NCI-H2171 (cell line): ENCODE measurements at places on chromosomes 5 and 9.
A peak's percentile ranks its signal among the peaks of the same experiment; 100 is the strongest.

- no peak for DNase-seq
Measured at GRCh38 chr5:27316271-27316650, 277.9 kb upstream of the CDH9 start.

DNA sequence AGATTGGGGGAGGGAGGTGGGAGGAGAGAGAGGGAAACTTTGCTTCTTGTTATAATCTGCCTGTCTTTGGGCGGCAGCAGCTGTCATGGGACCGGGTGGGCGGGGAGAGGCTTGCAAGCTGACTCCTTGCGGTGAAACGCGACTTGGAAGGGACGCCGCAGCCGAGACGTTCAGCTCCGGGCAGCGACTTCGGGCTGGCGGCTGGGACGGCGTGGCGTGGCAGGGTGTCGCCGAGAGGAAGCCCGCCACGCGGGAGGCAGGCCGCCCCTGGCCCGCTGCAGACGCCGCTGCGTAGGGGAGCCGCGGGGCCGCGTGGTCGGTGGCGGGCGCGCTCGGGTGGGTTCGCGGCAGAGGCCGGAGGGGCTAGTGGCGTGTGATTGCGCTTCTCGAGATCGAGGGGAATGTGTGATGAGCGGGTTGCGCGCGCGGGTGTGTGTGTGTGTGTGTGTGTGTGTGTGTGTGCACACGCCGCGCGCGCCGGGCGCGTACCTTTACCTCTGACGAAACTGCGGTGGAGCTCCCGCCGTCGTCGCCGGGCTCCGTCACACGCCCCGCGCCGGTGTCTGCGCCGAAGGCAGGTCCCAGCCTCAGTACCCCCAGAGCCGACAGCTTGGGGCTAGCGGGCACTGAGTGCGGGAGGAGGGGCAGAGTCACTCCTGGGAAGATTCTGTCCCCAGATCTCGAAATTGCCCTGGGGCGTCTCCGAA lies 1.7 kb downstream of the PPARGC1B start:
- peak; percentile 33 for DNase-seq

DNA sequence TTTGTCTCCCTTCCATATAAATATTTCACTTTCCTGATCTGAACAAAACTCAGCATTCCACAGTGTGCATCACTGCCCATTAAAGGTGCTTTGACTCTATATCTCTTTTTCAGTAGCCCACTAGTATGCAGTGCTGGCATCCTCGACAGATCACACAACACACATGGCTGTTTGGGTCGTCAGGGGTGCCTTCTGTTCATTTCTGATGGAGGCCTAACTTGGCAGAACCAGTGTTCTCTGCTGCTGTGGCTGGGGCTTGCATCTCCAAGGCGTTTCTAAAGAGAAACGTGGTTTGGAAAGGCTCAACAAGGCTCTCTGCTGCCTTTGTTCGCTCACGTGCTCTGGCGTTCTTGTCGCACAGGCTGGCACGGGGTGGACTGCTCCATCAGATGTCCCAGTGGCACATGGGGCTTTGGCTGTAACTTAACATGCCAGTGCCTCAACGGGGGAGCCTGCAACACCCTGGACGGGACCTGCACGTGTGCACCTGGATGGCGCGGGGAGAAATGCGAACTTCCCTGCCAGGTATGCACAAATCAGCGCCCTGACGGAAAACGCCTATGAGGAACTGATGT lies 97.7 kb upstream of the PRRC1 start:
- DNase-seq = no peak

DNA sequence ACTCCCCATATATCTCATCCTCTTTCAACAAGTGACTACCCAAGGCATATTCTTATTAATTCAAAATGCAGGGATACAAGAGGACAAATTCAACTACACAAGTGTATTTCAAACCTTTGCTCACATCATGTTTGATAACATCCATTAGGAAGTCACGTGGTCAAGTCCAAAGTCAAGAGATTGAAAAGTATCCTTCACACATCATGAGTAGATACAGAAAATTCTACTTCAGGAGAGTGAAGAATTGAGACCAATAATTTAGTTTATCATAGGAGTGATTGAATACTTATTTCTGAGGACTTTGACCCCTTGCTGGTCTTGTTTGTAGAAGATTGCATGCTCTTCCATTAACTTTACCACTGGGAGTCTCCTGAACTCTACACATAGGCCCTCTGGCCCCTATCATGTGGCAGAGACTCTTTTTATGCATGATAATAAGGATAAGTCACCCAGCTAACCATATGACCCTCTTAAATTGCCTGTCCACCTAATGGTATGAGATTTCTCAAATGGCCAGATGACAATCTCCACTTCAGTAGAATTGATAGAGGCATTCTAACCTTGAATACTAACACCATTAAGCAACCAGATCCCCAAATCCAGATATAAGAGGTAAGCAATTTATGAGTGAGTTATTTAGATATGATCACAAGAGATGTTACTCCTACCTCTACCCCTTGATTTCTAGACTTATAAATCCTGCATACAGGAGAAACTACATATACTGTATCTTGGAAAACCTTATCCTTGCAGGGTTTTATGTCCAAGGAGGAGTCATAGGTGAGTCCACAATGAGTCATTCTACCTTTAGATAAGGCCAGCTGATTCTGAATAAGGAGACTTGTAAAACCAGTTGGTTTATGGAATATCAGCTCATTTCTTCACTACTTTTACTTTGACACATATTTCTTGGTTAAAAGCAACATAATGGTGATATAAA lies 26.6 kb upstream of the SLC46A2 start:
- DNase-seq = no peak

DNA sequence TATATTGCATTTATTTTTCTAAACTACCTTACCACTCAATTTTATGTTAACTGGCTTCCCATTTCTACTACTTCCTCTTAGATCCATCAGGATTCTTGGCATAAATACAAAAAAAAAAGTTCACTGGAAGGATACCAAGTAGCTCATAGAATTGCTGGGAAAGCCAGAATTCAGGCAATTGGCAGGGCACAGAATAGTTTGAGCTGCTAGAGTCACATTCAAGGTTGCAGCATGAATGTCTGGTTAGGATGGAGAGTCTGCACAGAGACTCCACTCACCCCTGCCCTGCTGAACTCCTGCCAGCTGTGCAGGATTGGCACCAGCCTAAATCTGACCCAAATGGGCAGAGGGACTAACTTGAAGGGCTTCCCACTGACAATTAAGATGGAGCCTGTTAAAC lies 4.9 kb upstream of the AMACR start:
- no peak for DNase-seq

- DNase-seq = no peak
Measured at GRCh38 chr9:116859763-116860162, 172.7 kb downstream of the TRIM32 start.
